ENCODE measurements at places on chromosomes 6 and 20. TPM values are rescaled to one million over a fixed set of nuclear protein-coding genes. Genes with fewer than 3 reads are reported as not detected.

- no peak for ATAC-seq
Observed at GRCh38 chr6:113394216-113394615, 462.9 kb upstream of the MARCKS start.

- ATAC-seq = peak; percentile 46
Observed at GRCh38 chr6:87738744-87739143, 36.7 kb upstream of the AKIRIN2 start.

DNA sequence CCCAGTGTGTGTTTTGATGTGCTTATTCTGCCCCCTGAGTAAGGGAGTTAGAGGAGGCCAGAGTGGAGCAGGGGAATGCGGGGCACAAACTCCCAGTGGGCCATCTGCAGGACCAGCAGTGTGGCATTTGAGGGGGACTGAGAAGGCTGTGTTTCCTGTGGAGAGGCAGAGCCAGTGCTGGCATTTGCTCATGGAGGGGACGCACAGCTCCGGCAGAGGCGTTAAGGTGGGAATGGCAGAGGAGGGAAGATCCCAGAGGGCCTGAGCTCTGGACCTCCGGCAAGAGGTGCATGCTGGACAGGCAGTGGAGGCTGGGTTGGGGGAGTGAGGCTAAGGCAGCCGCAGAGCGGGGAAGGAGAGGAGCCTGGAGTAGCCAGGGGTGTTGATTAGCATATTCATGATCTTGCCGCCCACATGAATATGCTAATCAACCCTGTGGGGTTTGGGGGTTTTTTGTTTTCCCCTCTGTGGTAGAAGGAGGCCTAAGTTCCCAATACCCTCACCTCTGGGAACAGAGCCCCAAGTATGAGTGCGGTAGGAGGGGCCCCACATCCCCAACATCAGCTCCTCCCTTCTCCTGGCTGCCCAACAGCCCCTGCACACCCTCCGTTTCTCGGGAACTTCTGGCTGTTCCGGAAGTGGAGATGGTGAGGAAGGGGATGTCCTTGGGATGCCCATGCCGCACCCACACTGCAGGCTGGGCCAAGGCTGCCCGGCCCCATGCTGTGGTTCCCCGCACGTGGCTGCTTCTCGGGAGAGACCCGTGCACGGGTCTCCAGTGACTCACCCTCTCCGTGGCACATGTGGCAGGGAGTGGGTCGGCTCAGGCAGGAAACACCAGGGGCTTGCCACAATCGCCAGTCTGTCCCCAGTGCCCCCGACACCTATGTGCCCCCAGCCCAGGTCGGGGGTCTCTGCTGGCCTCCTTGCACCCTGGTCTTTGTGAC lies 33.8 kb downstream of the DLGAP4 start:
- ATAC-seq = peak; percentile 45

GRCh38 chr20:48295445-48295903 lies 510.2 kb upstream of the SULF2 start:
- ATAC-seq = no peak

GRCh38 chr6:163408352-163408991 lies 6.0 kb upstream of the QKI start:
- ATAC-seq = no peak

DNA sequence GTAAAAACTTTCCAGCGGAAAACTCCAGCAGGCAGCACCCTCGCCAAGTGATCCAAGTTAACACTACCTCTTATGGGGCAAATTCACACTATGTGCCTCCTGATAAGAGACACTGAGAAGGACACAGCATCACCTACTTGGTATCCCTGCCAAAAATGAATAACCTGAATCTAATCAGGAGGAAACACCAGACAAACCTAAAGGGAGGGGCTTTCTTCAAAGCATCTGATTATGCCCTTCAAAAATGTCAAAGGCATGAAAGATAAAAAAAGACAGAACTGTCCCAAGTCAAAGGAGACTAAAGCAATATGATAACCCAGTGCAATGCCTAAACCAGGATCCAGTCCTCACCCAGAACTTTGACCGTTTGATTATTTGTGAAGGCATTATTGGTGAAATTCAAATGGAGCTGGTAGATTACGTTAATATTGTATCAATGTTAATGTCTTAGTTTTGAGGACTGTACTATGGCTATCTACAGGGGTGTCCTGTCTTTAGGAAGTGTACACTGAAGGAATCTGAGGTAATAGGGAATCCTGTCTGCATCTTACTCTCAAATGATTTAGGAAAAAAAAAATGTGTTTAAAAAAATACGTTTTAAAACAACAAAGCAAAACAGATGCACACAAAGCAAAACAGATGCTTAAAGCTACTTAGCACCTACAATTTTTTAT lies 8.3 kb downstream of the TBC1D7 start:
- no peak for ATAC-seq

GRCh38 chr6:134046054-134046453 lies 6.4 kb downstream of the SLC2A12 start:
- ATAC-seq = no peak

DNA sequence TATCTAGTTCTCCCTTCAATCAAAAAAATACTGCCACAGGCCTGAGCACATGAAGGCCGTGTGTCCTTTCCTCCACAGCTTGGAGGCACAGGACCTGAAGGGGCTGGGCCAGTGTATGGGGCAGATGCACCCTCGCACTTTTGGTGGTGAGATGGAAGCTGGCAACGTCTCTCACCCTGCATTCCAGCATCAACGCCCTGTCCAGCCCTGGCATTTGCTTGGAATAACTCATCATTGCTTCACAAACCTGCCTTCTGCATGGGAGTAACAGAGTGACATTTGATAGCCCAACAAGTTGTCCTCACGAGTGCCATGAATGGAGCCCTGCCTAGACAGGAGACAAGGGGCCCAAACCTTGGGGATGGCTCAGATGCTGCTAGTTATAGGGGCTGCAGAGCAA lies 257.9 kb downstream of the SMOC2 start:
- no peak for ATAC-seq

- ATAC-seq = no peak
Observed at GRCh38 chr20:14431568-14431967, 94.2 kb upstream of the FLRT3 start.

DNA sequence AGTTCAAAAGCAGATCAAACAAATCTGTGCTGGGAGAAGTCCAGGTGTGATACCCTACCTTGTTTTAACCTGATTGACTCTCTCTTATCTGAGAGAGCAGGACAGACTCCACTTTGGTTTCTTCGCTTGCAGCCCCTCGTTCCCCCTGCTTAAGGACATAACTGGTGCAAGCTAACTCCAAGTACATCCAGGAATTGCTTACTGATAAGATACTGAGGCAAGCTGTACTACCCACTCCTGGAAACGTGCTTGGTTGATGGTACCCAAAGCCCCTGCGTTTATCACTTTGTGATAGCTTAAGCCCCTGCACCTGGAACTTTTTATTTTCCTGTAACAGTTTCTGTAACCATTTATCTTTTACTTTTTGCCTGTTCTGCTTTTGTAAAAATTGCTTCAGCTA lies 157.0 kb upstream of the OLIG3 start:
- ATAC-seq = no peak

- peak; percentile 55 for ATAC-seq
Observed at GRCh38 chr6:152502421-152503188, 134.6 kb downstream of the SYNE1 start.

- no peak for ATAC-seq
Observed at GRCh38 chr6:134482593-134483270, 164.8 kb upstream of the SGK1 start.

- ATAC-seq = no peak
Observed at GRCh38 chr6:34370361-34370760, 22.1 kb downstream of the NUDT3 start.

- ATAC-seq = no peak
Observed at GRCh38 chr20:36775196-36775595, 1.6 kb upstream of the DSN1 start.

DNA sequence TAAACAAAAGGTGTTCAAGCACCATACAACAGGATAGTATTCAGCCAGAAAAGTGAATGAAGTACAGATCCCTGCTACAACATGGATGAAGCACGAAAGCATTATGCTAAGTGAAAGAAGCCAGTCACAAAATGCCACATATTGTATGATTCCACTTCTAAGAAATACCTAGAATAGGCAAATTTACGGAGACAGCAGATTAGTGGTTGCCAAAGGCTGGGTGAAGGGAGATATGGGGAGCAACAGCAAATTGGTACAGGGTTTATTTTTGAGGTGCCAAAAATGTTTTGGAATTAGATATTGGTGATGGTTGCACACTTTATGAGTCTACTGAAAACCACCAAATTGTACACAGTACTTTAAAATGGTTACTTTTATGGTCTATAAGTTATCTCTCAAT lies 23.2 kb downstream of the MAP3K5 start:
- ATAC-seq = no peak

- no peak for ATAC-seq
Observed at GRCh38 chr6:102812242-102812641, 1418.7 kb downstream of the GRIK2 start.

- no peak for ATAC-seq
Observed at GRCh38 chr6:129141499-129141898, 258.6 kb downstream of the LAMA2 start.

- no peak for ATAC-seq
Observed at GRCh38 chr6:85273870-85274269, 176.0 kb upstream of the NT5E start.

DNA sequence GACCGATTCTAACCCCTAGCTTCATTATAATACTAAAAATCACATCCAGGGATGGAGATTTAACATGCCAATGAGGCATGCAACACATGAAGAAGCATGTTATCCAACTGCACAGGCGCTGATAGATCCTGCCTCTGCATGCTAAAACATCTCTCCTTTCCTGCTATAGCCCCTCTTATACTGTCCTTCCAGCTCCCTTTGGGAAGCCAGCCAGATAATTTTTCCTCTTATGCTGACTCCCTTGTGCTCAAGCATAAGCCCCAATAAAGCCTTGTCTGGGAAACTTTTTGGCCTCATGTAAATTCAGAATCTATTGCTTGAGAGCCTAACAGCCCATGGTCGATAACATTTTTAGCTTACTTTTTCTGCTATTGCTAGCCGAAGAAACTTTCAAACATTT lies 404.3 kb downstream of the EPM2A start:
- no peak for ATAC-seq

DNA sequence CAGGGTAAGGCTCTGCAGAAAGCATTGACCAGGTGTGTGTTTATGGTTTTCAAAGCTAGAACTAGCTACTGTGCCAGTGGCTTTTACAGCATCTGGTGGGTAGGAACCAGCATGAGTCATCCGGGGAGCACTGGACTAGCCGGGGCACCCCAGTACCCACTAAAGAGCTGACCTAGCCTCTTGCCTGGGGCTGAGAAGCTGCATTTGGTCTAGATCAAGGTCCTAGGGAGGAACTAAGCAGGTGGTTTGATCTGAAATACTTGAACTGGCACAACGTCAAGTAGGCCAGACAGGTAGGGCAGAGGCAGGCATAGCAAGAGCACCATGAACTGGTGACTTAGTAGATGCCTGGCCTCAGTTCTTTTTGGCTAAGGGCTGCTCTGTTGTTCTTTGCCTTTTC lies 109.8 kb upstream of the PTPRK start:
- ATAC-seq = no peak

GRCh38 chr6:37696841-37697662 lies 631 bp downstream of the MDGA1 start:
- ATAC-seq = peak; percentile 41

DNA sequence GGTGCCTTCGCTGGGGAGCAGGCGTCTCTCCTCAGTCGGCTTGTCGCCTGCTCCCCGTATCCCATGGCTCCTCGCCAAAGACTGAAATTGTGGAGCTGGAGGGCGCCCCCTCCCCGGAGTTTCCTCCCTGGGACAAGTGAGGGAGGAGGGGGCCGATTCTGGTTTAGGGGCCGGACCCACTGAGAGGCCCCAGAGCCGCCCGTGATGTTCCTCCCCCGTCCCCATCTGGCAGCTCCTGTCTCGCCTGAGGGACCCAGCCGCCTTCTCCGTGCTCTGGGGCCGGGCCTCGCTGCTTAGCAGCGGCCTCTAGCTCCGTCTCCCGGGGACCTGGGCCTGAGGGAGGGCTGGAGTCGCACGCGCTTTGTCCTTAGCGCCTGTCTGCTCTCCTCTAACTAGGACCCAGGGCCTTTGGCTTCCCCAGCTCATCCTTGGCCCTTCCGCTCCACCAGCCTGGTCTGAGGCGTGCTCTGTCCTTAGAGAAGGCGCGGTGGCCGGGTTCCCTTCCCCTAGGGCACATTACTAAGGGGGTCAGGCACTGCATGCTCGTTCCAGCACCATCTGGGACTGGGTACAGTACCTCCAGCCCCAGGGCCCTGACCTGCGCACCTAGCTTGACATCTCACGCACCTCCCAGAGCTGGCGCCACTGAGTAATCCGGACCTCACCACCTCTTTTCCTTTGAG lies 29.7 kb downstream of the SLC12A5 start:
- ATAC-seq = no peak

- ATAC-seq = no peak
Observed at GRCh38 chr6:154386848-154387717, 30.5 kb upstream of the IPCEF1 start.

DNA sequence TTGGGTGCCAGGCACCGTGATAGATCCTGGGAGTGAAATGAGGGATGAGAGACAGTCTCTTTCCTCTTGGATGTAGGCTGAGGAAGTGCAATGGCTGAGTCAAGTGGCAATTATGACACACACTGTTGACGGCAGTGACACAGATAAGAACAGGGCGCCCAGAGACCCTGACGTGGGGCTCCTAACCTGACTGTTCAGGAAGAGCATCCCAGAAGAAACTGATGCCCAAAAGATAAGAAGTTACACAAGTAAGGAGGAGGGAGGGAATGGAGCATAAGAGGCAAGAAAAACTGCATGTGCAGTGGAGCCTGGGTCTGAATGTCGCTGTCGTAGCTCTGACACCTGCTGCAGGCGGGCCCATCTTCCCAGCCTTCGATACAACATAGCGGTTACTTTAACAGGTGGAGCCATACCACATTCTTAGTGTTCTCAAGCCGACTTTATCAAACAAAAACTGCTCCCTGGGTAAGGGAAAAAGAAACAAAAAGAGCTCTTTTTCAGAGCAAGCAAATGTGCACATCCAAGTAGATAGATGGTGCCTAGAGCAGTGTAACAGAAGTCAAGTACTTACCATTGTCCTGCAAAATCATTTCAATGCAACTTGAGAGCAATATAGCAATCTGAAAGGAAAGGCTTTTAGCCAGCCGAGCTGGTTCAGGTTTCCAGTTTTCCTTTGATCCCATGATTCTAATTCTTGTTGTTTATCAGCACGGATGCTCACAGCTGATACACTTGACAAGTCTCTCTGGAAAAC lies 463.9 kb upstream of the JARID2 start:
- no peak for ATAC-seq

GRCh38 chr6:6386010-6386409 lies 65.5 kb upstream of the F13A1 start:
- no peak for ATAC-seq

MAP3K5 gene
- 13.8 TPM for total RNA-seq

DTD1 gene
- total RNA-seq = 45.8 TPM

MAP3K4 gene
- 97.9 TPM for total RNA-seq

TGM3 gene
- 0.16 TPM for total RNA-seq

MEP1A gene
- not detected for total RNA-seq

PI3 gene
- not detected for total RNA-seq

HSPA12B gene
- not detected for total RNA-seq

PCSK2 gene
- total RNA-seq = not detected

RAET1G gene
- total RNA-seq = not detected

TBXT gene
- total RNA-seq = not detected

TSHZ2 gene
- total RNA-seq = 29.8 TPM

GRIK2 gene
- total RNA-seq = 0.13 TPM

KCNK16 gene
- not detected for total RNA-seq
